Caco-2 (cell line): ENCODE measurements at places on chromosomes 16 and 17.

- peak; percentile 62 for DNase-seq
These were observed 1.2 kb downstream of the JPT1 start for GRCh38 chr17:75152922-75153779.

DNA sequence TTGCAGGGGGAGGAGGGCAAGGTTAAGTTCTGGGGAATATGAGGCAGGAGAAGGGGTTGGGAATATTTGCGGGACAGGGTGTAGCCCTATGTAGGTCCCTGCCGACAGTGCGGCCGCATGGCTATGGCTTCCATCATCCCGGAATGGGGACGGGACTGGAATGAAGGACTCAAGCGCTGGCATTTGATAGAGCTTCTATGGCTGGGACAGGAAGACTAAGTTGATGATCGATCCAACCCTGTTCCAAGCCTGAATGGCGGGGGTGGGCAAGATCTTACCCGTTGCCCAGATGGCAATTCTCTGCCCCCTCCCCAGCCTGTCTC is 47.1 kb downstream of the SRCIN1 start:
- peak; percentile 45 for DNase-seq

DNA sequence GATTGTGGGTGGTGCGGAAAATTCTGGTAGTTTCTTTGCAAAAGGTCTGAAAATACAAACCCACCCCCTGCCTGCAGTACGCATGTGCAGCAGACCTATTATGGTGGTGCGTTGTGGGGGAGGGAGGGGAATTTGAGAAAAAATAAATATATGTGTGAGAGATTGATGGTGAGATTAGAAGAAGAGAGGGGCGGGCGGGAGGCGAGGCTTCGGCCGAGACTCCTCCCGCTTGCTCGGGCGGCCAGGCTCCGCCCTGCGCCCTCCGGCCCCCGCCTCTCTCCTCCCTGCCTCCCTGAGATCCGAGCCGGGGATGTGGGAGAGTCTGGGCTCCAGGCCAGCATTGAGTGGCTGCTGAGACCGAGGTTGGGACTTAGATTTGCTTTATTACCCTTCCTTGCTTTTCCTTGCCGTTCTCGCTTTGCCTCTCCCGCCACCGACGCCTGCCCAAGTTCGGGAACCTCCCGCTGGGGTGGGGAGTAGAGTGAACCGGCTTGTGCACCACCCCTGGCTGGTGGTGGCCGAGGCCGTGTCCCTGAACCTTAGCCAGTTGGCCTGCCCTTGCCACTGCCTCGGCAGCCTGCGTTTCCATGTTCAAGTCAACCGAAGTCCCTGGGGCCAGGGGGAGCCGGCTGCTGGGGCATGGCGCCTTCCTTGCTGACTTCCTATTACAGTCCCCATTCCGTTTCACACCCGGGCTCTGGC is 956 bp upstream of the CHD3 start:
- DNase-seq, result peak; percentile 73

DNA sequence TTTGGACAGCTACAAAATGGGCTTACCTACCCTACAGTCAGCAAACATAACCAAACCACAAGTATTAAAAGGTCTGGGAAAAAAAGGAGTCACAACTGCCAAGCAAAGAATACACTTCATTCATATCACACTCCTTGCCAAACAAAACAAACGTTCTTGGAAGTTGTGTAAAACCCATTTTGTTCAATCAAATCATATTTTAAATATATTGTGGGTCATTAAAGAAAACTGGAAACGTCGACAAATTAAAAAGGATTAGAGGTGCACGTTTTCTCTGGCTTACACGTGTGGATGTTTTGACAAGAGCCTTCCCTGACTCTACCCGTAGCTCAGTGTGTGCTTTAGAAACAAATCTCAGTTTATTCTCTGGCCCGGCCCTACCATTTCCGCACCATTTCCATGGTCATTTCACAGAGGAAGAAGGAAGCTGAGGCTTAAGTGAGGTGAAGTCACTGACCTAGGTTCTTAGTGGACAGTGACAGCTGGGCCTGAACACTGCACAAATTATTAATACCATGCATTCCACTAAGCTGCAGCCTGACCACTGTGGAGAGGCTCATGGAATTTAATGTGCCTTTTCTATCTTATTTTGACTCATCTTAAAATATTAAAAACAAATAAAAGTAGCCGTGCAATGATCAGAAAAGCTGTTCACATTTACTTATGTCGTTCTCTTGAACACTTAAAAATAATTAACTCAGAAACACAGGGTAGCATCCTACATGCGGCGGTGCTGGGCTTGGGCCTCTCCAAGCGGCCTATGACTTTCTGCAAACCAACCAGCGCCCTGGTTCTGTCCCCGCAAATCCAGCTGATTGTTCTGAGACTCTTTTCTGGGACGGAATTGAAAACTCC is 968 bp downstream of the CEP112 start:
- no peak for DNase-seq

DNA sequence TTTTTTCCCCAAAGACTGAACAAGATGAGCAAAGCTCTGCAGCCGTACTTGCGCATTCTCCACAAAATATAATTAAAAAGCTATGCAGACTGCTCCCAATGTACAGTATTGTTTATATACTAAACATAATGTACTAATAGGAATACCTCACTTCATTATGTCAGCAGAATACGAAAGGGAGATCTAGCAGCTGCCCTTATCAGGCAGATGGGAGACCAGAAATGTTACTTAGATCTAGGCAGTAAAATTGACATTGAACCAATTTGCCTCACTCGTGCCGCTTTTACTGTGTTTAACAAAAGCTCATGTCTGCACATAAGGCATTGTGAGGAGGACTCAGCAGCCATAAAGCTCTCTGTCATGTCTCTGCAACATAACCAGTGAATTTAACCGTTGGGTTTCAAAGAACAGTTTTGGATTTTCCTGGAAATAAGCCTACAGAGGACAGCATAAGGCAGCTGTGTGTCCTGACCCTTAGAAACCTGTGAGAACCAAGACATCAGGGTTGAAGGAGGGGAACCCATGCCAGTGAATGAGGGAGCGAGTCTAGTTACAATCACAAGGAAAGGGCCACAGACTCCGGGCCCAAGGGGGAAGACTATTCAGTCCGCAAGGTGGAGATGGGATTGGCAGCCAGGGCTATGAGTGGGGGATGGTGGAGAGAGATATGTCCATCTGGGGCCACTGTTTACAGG is 71.4 kb downstream of the GNAO1 start:
- no peak for DNase-seq

DNA sequence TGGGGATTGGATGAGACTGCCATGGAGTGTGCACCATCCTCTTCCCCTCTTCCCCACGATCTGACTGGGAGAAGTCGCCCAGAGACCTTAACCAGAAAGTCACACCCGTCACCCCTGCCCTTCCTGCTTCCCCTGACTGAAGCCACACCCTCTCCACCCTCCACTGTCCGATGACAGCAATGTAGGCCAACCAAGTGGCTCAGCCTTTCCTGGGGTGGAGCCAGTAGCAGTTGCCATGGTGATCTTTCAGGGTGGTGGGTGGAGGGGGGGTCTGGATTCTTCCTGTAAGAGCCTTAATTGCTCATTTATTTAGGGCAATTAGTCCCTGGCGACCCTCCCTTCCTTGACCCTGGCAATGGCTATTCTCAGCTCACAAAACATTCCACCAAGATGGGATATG is 37.5 kb upstream of the PHB1 start:
- DNase-seq, result no peak

DNA sequence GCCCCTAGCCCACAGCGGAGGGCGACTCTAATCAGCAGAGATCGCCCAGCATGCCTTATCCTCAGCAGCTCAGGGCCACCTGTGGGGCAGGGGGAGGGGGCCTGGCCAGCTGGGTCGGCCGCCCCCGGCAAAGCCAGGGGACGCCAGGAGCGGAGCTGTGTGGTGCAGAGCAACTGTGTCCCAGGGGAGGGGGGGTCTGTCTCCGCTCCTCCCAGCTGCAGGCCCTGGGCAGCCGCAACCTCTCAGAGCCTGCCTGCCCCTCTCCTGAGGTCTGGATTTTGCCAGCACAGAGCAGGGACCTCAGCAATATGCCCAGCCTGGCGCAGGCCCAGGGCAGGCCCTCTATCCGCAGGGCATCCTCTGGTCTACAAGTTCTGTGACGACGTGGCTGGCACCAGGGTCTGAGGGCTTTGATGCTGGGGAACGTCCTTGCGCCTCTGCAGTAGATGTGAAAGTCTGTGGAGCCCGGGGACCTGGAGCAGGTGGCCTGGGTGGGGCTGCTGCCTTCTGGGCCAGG is 36.5 kb upstream of the SLC38A10 start:
- no peak for DNase-seq

DNA sequence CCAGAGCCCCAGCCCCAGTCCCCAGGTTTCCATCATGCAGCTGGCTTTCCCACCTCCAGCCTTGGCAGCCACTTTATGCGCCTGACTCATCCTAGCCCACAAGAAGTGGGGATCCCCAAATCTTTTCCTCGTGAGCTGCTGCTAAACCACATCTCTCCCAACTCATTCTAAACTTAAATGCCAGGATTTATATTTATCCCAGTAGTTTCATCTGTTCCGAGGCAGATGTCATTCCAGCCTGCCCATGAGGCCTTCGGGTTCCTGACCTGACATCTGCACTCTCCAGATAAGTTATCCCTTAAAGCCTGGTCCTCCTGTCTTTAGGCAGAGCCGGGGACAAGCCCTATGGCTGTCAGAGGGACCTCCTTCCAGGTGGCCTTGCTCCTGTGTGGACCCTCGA is 16.6 kb downstream of the PLXDC1 start:
- DNase-seq, result no peak

GRCh38 chr17:82214012-82214628 is 1.5 kb upstream of the CCDC57 start:
- no peak for DNase-seq

- no peak for DNase-seq
These were observed 1.5 kb downstream of the TNRC6C start for GRCh38 chr17:77959926-77960521.

DNA sequence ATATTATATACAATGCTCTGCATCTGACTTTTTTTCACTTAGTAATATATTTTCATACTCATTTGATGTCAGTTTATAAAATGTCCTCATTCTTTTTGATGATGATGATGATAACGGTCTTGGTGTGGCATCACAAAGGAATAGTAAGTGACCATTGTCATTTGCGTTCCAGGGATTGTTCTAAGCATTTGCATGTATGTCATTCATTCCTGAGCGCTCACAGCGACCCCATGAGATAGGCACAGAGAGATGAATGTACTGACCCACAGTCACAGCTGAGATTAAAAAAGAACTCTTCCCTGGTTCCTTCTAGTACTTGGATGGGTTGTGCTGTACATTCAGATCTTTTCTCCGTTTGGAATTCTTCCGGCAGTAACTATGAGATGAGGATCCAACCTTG is 21.2 kb upstream of the MSI2 start:
- no peak for DNase-seq

GRCh38 chr17:48722915-48723422 is at the start of gene PRAC2:
Gene PRAC2 (plus strand): TSS chr17:48723185. CDS start chr17:48724411, 1,226 bp downstream.
- DNase-seq, result no peak

GRCh38 chr17:45241328-45242028 is 19.8 kb downstream of the FMNL1 start:
- DNase-seq, result peak; percentile 56

GRCh38 chr17:83067071-83067717 is 12.2 kb upstream of the METRNL start:
- DNase-seq, result peak; percentile 7

DNA sequence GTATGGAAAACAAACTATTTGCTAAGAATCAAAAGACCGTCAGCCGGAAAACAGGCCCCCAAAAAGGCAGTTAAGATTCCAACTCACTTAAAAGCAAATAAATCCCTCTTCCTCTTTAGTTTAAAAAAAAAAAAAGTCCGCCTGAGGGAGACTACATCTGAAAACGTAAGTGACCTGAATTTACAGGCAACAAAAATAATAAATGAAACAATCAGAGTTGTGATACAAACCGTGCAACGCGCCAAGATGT is 1.1 kb downstream of the KANSL1 start:
- no peak for DNase-seq

DNA sequence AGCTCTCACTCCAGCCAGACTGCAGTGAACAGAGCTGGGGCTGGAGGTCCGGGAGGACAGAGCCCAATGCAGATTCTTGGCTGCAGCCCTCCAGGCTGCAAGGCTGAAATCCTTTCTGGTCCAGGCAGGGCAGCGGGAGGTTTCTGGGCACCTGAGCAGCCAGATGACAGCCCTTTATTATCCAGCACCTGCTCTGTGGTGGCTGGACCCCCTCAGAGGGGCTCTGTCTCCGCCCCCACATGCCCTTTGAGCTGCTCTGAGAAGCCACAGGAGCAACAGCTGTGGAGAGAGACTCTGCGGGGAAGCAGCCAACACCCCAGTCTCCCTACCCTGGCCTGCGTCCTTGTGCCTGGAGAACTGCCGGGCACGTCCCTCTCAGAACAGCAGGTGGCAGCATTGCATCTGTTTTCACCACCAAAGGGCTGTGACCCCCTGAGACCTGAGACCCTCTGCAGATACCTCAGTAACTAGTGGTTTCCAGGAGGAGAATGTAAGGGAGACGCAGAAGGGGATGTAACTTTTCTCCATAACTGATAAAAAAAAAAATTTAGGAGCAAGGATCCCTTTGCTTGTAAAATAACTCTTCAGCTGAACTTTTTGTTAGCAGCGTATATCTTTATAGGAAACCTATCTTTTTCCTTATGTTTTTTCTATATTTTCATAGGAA is 3.7 kb upstream of the CNP start:
- peak; percentile 83 for DNase-seq

DNA sequence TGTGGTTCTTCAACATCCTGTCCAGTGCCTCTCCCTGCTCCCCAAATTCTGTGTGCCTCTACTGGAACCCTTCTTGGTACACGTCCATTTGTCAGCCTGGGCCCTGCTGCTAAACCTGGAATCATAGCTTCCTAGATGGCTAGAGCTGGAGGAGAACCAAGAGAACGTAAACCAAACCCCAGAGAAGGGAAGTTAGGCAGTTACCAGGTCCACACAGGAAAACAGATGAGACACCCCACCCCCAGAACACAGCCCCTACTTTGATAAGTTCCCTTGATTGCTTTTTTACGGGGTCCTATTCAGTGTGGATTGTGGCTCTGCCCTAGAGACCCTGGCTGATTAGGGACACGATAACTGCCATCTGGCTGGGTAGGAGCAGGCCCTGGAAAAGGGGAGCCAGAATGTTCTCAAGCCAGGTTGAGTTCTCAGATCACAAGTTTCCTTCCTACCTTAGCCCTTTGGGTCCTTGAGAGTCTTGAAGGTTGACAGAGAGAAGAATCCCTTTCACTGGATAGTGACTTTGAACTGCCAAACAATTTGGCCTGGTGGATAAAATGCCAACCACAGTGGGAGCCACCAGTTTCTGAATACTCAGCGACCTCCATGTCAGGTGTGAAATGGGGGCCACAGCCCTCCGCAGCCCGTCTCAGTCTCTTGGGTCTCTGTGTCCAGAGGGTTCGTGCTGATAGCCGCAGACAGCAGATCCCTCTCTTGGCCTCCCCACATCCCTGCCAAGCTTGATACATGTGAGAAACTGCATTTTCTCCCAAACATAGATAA is 7.9 kb downstream of the TBX4 start:
- DNase-seq, result no peak
